ENCODE measurements at places on chromosomes 7 and 10.
A peak's percentile ranks its signal among the peaks of the same experiment; 100 is the strongest.

DNA sequence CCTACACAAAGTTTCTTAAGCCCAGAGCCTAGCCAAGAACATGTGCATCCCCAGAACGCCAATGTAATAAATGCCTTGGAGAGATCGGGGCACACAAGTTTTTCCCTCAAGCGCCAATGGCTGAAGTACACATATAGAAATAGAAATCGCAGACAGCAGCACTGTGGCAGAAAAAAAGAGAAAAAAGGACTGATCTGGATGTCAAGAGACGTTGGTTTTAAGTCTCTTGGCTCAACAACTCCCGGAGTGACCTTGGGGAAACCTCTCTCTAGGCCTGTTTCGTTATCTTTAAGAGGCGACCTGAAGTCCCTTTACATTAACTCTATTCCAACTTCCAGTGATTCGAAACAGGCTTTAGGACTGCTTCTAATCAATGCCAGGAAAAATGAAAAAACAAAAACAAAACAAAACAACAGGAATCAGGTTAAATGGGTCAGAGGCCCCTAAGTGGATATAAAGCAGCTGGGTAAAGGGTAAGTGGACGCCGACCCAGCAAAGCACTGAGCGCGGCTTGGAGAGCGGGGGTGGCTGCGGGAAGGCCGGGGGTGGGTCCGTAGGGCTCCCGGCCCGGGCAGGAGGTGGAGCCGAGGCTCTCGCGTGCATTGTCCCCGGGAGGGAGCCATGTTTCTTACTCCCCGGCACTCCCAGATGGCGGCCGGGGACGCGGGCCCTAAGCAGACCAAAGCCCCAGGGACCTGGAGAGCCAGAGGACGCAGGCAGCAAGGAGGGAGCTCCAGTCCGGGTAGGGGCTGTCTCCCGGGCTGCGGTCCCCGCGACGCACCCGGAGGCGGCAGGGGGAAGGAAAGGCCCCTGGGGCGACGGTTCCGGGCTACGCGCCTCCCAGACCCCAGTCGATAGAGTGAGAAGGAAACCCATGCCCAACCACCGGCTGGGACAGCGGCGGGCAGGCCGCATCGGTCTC lies 757 bp downstream of the EIF3A start:
- peak; percentile 56 for DNase-seq

- no peak for DNase-seq
These were observed 442.1 kb upstream of the NRP1 start for GRCh38 chr10:33776419-33777070.

GRCh38 chr7:47474937-47475879 lies 106.7 kb downstream of the TNS3 start:
- no peak for DNase-seq

DNA sequence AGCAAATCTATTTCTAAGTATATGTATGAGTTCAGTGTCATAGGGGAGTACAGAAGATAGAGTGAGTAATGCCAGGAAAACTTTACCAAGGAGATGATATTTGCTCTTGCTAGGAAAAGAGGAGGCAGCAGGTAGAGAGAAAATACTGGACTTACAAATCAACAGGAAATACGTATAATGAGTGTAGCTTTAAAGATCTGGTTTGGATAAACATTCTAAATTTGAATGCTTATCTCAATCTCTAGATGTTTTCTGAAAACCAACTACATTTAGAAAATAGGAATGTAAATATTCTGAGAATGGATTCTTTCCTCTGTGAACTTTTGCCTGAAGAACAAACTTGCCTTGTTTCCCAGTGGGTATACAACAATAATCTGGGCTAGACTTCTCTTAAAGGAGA lies 46.9 kb upstream of the GNAI1 start:
- no peak for DNase-seq

DNA sequence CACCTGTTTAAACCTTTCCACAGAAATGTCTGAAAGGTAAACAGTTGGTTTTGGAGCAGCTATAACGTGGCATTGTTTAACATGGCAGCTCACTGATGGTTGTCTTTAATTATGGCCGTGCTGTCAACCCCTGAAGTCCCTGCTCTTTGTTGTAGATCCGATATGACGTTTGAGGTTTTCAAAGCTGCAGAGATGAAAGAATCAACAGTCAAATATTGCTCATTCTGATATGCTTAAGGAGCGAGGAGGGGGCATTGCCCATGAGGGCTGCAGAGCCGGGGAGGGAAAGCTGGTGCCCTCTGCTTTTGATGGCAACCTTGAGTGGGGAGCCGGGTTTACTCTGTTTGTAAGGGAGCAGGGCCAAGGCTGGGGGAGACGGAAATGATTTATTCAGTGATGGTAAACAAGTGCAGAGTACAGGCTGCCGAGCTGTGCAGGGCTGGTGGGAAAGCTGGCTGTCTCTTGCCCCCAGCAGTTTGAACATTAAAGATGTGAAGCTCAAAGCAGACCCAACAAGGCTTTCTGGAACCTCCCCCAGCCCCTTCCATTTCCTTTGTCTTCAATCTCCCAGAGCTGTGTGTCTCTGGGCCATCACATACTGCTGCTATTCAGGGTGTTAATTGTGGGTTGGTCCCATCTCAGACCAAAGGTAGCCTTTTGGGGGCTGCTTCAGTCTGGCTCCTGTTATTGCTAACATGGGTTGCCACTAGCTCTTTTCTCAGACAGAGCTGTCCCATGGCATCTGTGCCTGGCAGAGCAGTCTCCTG lies 345.5 kb downstream of the LRMDA start:
- no peak for DNase-seq

- DNase-seq = no peak
These were observed 154.0 kb downstream of the RAB11FIP2 start for GRCh38 chr10:117892681-117893220.

- DNase-seq = no peak
These were observed 667.6 kb upstream of the ANKRD30A start for GRCh38 chr10:36457751-36458150.

DNA sequence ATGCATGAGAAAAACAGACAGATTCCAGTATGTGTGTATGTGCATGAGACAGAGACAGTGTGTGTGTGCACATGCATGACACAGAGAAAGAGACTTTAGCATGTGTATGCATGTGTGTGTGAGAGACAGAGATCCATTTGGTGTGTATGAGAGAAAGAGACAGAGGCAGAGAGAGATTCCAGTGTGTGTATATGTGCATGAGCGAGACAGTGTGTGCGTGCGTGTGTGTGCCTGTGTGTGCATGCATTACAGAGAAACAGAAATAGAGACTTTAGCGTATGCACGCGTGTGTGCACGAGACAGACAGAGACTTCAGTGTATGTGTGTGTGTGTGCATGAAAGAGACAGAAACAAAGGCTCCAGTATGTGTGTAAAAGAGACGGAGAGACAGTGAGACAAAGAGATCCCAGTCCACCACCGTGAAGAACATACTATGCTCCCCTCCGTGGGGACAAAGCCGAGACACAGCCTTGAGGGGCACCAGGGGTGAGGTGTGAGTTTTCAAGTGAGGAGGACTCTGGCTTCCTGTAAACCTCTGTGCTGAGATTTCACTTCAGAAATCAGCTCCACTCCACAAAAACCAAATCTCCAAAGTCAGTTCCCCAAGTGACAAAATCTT lies 188.9 kb downstream of the GRID1 start:
- DNase-seq = no peak

DNA sequence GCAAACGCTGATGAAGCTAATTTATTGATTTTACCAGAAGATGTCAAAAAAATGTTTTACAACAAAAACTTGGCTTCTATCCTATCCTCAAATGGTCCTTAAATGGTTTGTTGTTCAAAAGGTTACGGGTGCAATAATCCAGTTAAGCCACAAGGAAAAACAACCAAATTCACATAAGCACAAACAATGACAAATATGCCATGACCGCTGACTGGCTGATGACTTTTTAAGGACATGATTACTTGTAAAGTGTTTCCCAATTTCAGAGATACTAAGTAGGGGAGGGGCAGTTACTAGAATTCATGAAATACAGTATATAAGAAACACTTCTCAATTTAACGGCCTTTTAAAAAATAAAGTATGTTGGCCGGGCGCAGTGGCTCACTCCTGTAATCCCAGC lies 28.8 kb downstream of the ABI1 start:
- no peak for DNase-seq

DNA sequence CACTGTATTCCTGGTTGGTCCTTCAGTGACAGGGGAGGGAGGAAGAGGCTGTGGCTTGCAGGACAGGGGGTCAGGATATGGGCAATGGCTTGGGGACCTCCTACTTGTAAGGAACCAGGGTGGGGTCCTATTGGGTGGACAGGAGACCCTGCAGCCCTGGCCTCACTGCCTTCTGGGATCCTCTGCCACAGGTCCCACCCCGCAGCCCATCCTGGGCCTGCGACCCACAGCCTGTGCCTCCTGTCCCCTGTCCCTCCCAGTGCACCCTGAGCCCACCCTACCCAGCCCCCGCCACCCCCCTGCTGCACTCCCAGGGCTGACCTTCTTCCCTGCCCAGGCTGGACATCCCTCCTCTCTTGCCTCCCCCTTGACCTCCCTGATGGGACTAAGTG lies 58.7 kb upstream of the MYL10 start:
- no peak for DNase-seq

- no peak for DNase-seq
These were observed 43.4 kb downstream of the FAM20C start for GRCh38 chr7:235576-236395.

DNA sequence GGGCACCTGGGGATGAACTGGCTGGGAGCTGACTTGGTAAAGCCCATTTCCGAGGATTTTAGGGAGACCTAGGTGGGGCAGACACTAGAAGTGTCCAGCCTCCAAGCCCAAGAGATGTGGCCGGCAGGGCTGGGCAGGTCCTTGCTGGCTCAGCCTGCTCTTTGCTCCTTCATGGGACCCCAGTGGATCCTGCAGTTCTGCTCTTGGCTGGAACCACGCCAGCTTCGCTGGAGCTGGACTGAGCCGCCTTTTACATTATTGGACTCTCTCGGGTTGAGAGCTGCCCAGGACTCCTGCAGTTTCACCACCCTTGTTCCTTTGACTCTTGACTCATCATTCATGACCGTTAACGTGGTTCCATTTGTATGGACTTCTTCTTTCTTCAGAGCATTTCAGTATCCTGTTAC lies 5.7 kb downstream of the PPIF start:
- no peak for DNase-seq

- DNase-seq = no peak
These were observed 27.5 kb upstream of the ZCCHC24 start for GRCh38 chr10:79472951-79473350.

- no peak for DNase-seq
These were observed 390.8 kb downstream of the POM121L12 start for GRCh38 chr7:53426145-53426750.

GRCh38 chr10:29532256-29532878 lies 102.4 kb downstream of the SVIL start:
- DNase-seq = no peak

- DNase-seq = no peak
These were observed 892.6 kb downstream of the XPNPEP1 start for GRCh38 chr10:109030581-109031210.

DNA sequence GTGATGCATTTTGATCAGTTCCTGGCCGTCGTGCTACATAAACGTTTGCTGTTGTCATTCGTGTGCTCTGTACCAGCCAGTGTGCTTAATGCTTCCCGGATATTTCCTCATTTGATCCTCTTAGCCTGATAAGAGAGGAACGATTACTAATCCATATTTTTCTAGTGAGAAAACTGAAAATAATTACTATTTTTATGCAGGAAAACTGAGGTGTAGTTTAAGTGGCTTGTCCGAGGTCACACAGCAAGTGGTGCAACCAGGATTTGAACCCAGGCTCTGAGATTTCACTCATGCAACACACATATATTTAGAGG lies 650 bp upstream of the SORBS1 start:
- DNase-seq = no peak

DNA sequence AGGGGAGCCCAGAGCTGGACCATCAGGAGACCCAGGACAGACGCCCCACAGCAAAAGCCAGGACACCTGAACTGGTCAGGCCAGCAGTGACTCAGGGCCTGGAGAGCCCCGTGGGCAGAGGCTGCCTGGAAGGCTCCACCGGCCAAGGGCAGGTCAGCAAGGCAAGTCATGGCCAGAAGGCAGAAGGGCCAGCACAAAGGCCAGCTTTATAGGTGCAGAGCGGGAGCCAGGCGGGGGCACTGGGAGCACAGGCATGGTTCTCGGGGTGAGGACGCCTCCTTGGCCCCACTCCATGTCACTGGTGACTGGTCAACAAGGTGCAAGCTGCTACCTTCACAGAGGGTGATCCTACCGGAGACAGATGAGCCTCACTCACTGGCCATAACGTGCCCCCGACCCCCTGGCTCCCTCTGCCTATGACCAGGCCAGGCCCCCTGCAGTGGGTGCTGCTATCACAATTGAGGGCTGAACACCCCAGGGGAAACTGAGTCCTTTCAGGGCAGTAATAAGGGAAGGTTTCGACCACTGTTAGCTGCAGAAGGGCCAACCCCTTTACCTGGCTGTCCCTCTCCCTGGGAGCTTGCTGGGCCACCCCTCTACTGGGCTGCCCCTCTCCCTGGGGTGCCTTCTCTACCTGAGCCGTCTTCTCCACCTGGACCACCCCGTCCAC lies 317.4 kb downstream of the PTPRN2 start:
- no peak for DNase-seq

DNA sequence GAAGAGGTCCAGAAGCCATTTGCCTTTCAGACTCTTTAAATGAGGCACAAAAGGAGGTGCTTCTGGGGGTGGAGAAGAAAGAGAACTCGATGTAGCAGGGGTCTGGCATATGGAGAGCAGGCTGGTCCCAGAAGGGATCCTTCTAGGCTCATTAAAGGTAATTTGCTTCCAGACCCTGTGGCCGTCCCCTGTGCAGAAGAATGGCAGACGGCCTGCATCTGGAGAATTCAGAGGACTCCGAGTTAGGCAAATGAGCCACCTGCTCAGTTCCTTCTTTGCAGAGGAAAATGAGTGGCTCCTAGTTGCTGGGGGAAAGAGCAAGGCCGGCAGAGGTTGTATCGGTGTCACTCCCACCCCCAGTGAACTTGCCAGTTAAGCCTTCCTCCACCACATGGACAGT lies 73.8 kb upstream of the FAM180A start:
- no peak for DNase-seq

- DNase-seq = no peak
These were observed 3.4 kb upstream of the ITIH5 start for GRCh38 chr10:7670157-7670556.

GRCh38 chr10:79320820-79321493 lies 26.3 kb upstream of the PPIF start:
- no peak for DNase-seq

DNA sequence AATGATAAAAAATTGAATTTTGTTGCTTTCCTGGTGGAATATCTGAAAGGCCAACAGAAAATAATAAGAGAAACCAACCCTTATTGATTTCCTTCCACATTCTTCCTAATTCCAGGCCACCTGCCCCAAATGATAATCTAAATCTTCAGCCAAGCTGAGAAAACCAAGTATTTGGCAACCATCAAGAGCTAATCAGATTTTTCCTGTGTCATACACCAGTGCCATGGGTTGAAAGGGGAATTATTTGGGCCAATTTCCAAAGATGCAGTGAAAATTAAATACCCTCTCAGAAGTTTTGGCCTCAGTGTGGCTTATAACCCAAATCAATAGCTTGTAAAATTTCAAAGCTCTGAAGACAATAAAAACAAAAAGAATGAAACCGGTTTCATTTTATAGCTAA lies 70.4 kb downstream of the DOCK4 start:
- no peak for DNase-seq

- DNase-seq = no peak
These were observed 2.3 kb upstream of the DNAJB12 start for GRCh38 chr10:72356987-72357386.

- DNase-seq = no peak
These were observed 58.9 kb downstream of the CALML3 start for GRCh38 chr10:5583525-5584175.
